ENCODE measurements at places on chromosomes 1 and 21.

GRCh38 chr1:77757603-77758002 lies 2.0 kb downstream of the USP33 start:
- DNase-seq = no peak

DNA sequence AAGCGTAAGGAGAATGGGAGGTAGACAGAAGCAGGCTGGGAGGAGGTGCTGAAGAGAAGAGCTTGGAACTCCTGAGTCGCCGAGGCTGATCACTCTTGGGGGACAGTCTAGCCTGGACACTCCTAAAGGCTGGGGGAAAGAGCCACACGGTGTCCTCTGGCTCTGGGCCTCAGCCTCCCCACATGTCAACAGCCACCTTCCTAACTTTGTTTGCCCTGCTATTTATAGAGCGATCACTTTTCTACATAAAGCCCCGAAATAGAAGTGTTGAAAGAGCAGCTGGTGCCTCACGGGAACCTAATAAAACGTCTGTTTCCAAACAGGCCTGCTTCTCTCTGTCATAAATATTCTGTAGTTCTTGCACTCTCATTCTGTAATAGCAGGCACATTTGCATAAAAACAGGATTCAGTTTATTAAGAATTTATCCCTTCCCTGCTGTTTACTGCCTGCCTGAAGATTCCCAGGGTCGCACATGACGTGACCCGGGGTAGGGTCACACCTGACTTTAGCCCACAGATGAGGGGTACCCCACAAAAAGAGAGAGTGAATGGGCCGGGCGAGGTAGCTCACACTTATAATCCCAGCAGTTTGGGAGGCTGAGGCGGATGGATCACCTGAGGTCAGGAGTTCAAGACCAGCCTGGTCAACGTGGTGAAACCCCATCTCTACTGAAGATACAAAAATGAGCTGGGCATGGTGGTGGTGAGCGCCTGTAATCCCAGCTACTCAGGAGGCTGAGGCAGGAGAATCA lies 212.5 kb downstream of the TOMM20 start:
- DNase-seq = no peak

- no peak for DNase-seq
Observed at GRCh38 chr1:117564227-117565075, 41.4 kb upstream of the TENT5C start.

DNA sequence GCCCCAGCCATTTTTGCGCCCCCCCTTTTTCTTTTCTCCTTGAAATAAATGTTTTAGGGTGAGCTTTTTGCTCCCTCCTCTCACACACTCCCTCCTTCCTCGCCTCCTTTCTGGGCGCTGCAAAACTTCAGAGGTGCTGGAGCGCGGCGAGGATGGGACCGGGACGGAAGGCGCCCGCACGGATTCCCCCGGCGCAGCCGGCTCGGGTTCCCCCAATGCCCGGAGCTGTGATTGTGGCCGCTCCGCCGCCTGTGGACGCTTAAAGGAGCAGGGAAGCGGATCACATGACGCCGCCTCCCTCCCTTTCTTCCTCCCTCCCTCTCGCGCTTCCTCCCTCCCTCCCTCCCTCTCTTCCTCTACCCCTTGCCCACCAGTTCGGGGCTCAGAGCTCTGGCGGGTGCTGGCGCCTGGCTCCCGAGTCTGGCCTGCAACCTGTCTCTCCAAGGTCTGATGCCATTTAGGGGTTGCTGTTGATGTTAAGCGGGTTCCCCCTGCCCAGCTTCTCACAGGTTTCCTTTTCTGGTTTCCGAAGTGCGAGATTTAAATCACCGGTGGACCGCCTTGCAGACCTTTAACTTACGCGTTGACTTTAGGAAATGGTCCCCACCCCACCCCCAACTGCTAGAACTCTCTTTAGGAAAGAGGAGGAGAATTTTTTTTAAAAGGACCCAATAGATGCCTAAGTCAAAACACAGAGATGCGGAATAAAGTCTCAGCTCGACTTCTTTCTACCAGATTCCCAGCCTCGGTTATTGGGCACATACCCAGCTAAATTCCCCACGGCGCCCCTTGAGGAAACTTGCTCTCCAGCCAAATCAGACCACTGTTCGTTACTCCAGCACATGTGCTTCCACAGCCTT lies at the start of gene WLS:
Gene WLS (minus strand): TSS at position 235 of the 860 bp plus-strand sequence. CDS start 224 bp downstream, at position 11.
- no peak for DNase-seq

DNA sequence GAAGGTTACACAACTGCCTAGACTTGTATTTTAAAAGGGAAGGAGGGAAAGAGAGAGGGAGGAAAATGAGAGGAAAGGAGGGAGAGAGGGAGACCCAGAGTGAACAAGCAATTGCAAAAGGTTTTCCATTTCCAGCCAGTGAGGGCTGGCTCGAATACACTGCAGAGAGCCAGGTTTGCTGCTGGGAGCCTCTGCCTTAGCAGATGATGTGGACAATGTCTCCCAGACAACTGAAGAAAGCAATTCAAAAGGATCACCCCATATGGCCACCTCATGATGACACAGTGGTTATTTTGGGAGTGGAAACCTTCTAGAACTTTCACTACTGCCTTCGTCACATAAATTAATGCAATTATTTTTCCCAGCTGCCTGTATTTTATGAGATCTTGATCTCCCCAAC lies 86.4 kb downstream of the BCAR3 start:
- no peak for DNase-seq

GRCh38 chr1:63112155-63112900 lies 210.0 kb upstream of the FOXD3 start:
- no peak for DNase-seq

- no peak for DNase-seq
Observed at GRCh38 chr1:40495315-40495903, 13.2 kb upstream of the EXO5 start.

DNA sequence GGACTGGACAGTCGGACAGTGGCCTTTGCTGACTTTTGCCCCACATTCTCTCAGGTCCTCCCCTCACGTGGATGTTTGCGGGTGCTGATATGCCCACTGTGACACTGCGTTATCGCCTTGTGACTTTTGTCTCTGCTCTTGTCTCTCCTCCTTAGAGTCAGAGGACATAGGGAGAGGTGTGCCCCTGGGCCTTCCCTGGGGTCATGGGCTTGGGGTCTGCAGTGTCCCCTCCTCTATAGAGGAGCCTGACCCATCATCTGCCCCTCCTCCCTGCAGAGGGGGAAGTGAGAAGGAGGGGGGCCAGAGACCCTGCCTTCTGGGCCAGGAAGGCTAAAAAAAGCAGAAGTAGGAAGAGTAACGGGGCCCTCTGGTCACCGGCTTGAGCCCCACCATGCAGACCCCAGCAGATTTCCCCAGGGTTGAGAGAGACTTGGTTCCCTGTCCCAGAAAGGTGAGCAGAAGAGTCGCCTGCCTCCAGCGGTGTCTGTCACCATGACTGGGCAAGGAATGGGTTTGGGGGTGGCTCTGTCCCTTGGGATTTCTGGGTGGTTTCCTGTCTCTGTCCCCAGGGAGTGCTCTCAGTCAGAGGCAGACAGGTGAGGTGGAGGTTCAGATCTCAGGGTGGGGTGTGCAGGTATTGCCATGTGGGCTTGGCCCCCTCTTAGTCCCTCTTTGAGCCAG lies 13.3 kb downstream of the RPS6KA1 start:
- no peak for DNase-seq

DNA sequence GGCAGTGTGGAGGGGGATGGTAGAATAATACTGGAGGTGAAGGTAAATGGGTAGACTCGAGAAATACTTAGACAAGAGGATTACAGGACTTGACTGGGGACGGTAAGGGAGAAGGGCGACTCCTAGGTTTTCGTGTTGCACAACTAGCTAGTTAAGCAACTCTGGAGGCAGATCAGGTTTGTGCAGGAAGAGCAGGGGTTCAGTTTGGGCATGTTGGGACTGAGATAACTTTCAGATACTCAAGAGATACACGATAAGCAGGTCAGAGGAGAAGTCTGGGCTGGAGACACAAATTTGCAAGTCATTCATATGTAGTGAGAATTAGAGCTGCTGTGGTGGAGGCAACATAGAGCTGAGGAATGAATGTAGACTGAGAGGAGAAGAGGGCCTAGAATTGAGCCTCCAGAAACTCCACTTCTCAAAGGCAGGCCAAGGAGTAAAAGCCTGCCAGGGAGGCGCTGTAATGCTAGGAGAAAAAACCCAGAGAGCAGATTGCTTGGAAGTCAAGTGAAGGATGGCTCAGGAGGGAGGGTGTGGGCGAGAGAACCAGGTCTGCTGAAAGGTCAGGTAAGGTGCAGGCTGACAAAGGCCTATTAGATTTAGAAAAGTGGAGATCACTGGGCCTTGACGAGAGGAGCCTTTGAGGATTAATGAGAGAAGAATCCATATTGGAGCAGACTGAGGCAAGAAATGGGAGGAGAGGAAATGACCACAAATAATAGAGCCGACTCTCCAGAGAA lies 20.8 kb downstream of the MAB21L3 start:
- no peak for DNase-seq

GRCh38 chr1:5978452-5978851 lies 13.8 kb downstream of the NPHP4 start:
- no peak for DNase-seq

- no peak for DNase-seq
Observed at GRCh38 chr1:98903261-98903660, 101.4 kb downstream of the PLPPR5 start.

DNA sequence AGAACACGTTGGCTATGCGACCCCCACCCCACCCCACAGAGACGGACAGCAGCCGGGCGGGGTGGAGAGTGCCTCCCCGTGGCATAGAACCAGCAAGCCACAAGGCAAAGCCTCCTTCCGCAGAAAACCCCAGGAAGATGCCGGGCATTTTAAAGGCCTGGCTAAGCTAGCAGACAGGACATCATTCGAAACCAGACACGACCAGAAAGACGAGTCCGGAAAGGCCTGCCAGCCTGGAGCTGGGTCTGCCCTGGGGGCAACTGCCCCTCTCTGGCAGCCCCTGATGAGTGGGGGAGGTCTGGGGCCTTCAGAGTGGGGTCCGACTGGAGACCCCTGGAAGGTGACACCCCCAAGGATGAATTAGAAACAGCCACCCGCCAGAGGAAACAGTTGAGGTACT lies 8.5 kb downstream of the FTCD start:
- no peak for DNase-seq

GRCh38 chr1:84721152-84721551 lies 30.9 kb upstream of the SSX2IP start:
- DNase-seq = no peak

DNA sequence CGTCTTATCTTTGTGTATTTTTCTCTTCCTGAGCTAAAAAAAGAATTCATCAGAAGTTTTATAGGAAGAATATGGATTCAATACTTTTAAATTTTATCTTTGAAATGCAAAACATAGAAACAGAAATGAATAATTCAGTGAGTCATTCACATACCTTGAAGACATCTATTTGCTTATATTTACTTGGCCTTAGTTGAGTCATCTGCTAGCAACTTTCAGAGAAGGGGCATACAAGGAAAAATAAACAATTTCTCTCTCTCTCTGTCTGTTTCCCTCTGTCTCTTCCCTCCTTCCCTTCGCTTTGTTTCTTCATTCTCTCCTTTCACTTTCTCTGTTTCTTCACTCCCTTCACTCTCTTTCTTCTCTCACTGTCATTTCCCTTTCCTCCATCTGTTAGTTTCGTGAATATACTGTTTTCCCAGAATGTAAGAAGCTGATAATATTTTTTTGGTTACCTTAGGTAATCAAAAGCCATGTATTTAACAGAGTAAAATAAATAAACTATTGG lies 477.2 kb downstream of the BRINP3 start:
- DNase-seq = no peak

DNA sequence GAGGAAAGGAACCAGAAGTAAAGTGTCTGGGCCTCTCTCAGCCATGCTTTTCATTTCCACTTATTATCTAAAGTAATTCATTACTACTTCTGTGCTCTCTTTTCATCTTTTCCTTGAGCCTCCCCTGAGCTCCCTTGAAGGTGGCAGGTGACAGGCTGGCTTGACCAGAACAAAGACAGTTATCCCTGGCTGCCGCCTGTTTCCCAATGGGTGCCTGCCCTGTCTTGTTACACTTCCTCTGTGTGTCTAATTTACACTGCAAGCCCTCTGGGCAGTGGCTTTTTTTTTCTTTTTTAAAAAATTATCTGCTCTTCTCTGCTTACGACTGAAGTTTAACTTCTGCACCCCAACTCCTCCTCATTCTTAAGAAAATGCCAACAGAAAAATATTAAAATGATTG lies 113.4 kb downstream of the NGF start:
- no peak for DNase-seq

- no peak for DNase-seq
Observed at GRCh38 chr1:26516987-26517765, 12.4 kb upstream of the RPS6KA1 start.

DNA sequence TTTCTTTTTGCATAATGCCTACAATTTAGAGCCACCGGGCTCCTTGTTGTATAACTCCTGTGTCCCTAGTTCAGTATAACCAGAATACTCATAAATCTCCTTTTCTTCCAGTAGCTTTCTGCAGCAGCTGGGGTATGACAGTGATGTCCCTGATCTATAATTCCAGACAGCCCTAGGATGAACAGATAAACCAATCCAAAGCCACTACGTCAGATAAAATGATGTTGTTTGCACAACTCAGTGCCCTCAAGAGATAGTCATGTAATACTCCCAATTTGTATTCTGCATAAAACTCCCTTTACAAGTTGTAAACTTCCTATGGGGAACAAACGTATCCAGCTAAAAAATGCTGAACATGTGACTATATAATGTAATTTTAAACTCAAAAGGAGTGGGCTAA lies 44.7 kb downstream of the ZNF326 start:
- DNase-seq = no peak

- no peak for DNase-seq
Observed at GRCh38 chr1:201578008-201578888, 39.3 kb downstream of the NAV1 start.

DNA sequence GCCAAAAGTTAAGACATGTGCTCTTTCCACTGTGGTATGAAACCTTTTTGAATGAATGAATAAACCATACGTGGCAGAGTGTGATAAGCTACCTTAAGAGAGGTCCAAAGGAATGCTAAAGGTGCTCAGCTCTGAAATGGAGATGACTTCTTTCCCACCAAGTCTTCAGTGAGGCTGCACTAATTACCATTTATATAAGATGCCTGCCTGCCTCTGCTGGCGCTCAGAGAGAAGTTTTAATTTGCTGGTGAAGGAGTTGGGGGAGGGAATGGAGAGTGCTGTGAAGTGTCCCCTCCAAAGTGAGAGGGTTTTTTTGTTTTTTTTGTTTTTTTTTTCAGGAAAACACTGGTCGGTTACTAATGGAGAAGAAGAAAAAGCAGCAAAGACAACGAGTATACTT lies 559.0 kb downstream of the OMA1 start:
- DNase-seq = no peak
